Stimulated activated CD4-positive, alpha-beta T cell treated with anti-CD3 and anti-CD28 coated beads, Interleukin-15, amount 100 ng/mL, for 1 hour (primary cell): ENCODE measurements at places on chromosomes 11 and 22.

- DNase-seq: no peak
These were observed 176.7 kb upstream of the NCAM1 start for GRCh38 chr11:112784323-112785073.

GRCh38 chr11:45335434-45335833 is 49.3 kb upstream of the SYT13 start:
- DNase-seq: no peak

- no peak for DNase-seq
These were observed 92.9 kb upstream of the USP47 start for GRCh38 chr11:11748706-11749365.

- no peak for DNase-seq
These were observed at the start of gene PYGM for GRCh38 chr11:64759722-64760719. PYGM (minus strand) TSS chr11:64759974; CDS start chr11:64759898, 76 bp downstream.

- DNase-seq: no peak
These were observed 429 bp upstream of the SLC22A6 start for GRCh38 chr11:62985041-62985750.

- DNase-seq: no peak
These were observed 26.8 kb downstream of the CLDN25 start for GRCh38 chr11:113806406-113806805.

DNA sequence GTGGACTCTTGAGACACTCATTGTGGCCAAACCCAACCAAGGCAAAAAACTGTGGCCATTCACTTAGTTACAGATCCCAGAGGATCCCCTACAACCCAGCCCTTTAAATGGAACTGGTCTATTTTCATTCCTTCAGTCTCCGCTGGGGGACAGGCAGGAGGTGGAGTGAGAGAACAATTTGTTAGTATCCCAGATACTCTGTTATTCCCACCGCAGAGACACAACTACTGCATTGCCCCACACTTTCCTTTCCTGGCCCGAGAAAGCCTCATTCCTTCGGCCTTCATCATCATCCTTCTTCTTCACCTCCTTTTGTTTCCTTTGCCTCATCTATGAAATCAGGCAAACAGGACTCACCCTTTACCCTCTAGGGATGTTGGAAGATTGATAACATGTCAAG is 191.1 kb downstream of the NTM start:
- DNase-seq: no peak

GRCh38 chr11:1228101-1228821 is 5.4 kb downstream of the MUC5B start:
- no peak for DNase-seq

DNA sequence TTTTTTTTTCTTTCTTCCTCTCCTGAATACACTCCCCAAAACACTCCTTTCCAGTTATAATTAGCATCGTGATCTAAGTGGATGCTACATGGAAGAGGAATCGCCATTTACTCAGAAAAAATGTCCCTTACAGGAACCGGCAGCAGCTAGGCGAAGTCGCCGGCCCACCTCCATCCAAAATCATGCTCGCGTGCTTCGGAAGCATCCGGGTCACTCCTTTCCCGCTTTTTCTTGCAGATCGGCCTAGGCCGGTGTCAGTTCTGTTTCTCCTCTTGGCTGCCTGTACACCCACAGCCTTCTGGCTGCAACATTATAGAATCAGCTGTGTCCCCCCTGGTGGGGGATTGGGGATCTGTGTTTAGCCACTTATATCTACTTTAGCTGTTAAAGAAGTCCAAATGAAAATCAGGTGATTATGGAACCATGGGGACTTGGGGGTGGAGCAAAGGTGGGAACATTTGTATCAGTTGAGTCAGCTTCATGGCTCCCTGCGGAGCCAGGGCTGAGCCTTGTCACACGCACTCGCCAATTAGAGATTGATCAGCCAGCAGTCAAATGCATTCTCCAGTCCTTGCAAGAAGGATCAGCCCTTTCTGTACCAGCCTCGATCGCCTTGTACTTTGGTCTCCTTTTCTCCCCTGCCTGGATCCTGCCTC is 36.3 kb downstream of the ASRGL1 start:
- no peak for DNase-seq

DNA sequence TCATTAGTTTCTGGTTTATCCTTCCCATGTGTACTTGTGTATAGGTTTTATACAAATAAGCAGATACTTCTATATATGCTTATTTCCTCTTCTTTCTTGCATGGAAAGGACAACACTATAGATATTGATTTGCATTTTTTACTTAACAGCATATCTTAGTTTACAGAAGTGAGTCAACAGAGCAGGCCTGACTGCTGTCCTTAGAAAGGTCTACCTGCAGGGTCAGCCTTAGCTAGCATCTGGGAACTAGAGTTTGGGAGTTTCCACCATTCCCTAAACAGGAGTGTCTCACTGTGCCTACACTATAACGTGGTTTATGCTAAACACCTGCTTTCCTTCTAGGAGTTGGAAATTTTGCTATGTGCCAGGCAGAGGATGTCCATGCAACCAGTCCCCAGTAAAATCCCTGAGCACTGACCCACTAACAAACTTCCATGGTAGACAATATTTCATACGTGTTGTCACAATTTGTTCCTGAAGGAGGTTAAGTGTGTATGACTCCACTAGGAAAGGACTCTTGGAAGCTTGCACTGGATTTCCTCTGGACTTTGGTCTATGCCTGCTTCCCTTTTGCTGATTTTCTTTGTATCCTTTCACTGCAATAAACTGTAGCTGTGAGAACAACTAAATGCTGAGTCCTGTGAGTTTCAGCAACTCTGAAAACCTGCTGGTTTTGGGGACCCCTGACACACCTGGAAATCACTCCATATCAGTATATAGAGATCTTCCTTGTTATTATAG is 17.7 kb downstream of the PRR14L start:
- no peak for DNase-seq

- DNase-seq: no peak
These were observed 99.1 kb upstream of the IGLL5 start for GRCh38 chr22:22788460-22789037.
